ENCODE measurements at places on chromosomes 4 and X.

DNA sequence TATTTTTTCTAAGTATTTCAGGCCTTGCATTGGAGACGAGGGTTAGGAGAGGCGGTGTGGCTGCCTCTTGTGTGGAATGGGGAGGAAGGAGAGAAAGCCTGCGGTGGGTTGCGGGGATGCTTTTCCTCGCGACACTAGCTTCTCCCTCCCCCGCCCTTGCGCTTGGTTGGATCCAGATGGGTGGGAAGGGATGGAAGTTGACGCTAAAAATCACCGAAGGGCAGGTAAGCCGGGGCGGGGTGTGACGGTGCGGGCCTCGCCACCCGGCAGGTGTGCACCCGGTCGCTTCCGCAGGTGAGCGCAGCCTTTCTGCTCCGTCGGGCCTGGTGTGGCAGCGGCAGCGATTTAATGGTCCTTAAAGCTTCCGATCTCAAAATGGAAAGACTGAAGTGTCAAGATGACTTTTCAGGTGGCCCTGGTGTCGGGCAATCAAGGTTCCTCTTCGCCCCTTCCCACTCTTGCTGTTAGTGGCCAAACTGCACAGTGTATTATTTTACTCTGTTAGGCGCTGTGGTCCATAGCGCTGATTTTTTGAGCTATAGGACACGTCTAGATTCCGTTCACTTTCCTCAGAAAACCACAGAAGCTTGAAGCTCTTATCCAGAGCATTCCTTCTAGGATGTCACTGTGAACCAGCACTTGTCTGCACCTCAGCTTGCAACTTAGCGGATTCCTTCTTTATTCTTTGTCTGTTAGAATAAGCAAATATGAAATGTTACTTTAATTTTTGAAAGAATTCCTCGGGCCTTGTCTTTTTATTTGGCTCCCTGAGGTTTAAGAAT, 765 bp downstream of the ENOPH1 start:
- DNase-seq = no peak

DNA sequence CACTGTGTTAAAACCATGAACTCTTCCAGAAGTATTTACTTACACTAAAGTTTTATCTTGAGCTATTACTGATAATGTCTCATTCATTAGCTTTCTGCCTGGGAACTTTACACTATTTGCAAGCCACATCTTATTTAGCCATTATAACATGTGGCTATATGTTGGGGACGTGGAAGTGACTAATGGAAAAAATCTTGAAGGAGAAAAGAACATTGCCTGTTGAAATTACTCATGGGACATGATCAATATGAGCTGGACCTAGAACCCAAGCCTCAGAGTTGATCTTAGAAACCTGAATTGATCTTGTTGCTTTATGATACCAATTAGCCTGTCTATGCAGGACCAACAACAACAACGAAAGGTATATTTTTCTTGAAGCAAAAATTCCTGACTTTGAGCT, 22.5 kb upstream of the ARHGAP6 start:
- DNase-seq = no peak

DNA sequence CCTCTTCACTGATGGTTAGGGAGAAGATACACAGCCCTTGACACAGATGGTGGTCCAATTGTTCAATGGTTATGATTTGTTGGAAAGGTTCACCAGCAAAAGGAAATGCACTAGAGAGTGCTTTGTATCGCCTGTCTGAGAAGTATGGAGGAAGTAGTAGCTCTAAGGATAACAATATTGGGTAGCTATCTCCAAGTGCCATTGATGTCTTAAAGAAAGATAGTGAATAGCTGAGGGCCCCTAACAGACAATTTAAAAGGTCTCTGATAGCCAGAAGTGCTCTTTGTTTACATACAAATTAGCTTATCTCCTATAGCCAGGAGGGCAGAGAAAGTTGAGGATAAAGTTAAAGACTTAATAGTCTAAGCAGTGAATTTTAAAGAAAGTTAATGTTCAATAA, 33.9 kb upstream of the BLTP1 start:
- no peak for DNase-seq

GRCh38 chr4:147879676-147880075, 147.8 kb downstream of the ARHGAP10 start:
- no peak for DNase-seq

DNA sequence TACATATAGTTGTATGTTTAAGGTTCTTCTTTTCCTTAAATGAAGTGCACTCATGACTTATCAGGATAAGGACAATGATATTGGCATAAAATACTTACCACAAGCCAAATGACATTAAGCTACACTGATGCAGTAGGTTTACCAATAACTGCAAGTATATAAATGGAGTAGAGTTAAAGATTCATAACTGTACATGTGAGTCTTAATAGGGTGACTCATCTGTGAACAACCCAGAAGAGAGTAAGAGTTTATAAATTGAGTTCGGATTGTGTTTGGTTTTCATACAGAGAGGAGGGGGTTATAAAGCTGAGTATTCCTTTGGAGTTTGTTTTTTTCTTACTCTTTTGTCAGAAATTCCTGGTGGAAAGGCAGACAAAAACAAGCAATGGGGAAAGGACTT, 144.8 kb downstream of the TLL1 start:
- no peak for DNase-seq

GRCh38 chrX:79270401-79270800, 96.7 kb downstream of the ITM2A start:
- DNase-seq = peak; percentile 62

DNA sequence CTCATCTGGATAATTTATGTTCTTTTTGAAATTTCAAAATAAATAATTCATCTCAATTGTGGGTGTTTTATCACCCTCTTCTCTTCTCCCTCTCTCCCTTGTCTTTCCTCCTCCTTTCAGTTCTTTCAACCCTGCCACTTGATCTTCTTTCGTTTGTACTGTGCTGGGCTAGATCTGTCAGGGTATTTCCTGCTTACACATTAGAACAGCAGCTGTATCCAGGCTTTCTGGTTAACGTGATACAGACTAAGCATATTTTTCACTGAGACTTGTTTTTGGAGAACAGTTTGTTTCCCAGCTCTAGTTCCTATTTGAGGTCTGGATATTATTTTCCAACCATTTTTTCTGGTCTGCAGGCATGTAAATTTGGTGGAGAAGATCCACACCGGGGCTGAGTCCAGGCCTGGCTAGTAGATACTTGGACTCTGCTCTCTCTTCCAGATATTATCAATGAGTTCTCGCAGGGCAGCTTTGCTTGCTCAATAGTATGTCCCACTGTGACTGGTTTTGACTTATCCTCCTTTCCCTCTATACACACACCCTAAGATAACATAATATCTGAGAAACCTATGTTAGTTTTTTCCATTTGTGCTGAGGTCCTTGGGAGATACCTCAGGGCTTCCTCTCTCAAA, 1310.7 kb upstream of the TENM3 start:
- no peak for DNase-seq

GRCh38 chr4:153143527-153144348, 60.5 kb upstream of the TRIM2 start:
- no peak for DNase-seq

GRCh38 chr4:109497511-109497910, 62.5 kb upstream of the MCUB start:
- DNase-seq = no peak

DNA sequence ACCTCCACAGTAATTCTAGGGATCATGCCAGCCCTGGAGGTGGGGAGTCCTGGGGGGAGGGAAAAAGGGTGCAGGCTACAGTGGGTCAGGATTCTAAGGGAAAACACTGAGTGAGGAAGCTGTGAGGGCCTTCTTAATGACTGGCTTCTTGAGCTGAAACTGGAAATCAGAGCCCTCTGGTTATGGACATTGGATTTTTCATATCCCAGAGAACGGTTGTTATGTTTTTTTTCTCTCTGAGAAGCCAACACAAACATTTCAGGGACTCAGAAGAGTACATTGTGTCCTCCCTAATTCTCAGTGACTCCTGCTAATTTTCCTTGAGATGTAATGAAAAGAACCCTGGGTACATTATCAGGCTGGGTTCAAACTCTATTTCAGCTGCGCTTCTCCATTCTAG, 162.4 kb upstream of the PRDX4 start:
- DNase-seq = no peak

- DNase-seq = no peak
Measured at GRCh38 chrX:118595501-118596042, 100.0 kb downstream of the DOCK11 start.

DNA sequence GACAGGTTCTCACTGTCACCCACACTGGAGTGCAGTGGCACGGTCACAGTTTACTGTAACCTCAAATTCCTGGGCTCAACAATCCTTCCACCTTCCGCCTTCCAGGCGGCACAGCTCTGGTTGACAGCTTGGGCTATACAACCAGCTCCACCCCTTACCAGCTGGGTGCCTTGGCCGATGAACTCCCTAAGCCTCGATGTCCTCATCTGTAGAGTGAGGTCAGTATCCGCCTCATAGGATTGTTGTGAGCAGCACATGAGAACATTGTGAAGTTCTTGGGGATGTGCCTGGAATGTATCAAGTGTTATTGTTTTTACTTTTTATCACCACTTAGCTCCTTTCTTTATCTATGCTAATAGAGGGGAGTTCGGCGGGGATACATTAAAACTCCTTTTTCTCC, 23.3 kb downstream of the UCHL1 start:
- DNase-seq = no peak

- no peak for DNase-seq
Measured at GRCh38 chr4:57905965-57906364, 795.8 kb upstream of the IGFBP7 start.

DNA sequence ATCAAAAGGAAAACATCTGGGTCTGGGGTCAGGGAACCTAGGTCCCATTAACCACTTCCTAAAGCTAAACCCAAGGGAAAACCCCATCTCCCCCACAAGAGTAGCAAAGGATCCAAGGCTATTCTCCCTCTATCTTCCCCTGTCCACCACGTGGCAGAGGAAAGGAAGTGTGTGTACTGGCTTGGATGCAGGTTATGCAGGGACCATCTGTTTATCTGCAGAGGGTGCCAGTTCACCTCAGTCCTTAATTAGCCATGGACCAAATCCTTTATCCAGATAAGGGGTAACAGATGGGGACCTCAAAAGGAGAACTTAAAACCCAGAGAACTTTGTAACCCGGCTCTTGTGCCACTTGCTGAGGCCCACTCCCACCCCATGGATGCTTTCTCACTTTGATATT, 135.3 kb downstream of the ZNF518B start:
- DNase-seq = no peak

DNA sequence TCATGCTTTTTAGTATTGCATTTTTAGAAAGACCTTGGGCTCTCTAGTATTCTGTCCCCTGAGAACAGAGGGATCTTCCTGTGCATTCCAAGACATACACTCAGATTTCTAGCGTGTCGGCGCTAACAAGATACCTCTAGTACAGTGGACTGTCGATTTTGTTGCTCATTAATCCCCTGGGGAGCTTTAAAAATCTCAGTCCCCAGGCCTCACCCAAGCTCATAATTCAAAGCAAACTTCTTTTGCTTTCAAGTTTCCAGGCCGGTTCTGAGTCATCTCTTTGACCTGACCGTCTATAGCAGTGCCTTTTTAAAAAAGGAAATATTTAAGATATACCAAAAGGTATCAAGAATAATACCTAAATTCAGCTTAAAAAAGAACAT, 137.0 kb downstream of the AMMECR1 start:
- no peak for DNase-seq

DNA sequence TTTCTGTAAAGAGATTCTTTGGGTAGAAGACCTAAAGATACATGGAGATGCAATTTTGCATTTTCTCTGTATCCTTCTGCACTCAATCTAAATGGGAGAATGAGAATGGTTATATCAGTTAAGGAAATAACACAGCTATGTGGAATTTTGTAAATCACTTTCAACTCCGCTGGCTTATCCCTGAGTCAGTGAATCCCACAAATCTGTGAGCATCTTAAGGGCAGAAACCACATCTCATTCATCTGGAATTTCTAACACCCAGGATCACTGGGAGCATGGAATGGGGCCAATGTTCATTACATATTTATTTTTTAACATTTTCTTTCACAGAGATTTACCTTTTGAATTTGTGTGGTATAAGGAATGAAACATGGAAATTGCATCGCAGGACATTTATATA, 167.8 kb downstream of the CFAP47 start:
- no peak for DNase-seq

DNA sequence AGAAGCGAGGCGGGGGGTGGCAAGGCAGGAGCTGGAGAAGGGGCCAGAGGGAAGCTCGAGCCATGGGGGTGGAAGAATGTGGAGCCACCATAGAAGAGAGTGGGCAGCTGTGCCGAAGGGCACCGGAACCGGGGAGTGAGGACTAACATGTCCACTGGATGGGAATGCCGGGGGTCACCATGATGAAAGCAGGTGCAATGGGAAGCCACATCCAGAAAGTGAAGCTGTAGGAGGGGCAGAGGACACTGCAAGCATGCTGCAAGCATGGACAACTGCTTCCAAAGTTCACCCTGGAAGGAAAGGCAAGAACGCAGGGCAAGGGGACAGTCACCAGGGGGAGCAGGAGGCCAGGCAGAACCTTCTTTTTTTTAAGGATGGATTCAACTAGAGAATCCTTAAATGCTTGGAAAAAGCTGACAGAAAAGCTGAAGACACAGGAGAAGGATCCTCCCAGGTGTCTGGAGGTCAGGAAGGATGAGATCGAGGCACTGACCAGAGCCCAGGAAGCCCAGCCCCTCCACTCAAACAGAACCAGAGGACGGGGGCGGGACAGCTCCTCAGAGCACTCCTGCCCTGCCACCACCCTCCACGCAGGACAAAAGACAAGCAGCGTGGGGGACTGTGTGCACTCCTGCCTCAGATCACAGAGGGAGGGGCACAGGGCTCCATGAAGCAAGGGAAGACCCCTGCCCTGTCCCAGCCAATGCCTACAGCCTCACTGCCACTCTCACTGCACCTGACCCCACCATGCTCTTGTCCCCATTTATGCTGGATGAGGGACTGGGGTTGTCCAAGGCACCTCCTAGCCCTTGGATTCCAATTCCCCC, 169.2 kb downstream of the AFAP1 start:
- no peak for DNase-seq

GRCh38 chrX:150873616-150874015, 24.9 kb downstream of the CD99L2 start:
- no peak for DNase-seq

DNA sequence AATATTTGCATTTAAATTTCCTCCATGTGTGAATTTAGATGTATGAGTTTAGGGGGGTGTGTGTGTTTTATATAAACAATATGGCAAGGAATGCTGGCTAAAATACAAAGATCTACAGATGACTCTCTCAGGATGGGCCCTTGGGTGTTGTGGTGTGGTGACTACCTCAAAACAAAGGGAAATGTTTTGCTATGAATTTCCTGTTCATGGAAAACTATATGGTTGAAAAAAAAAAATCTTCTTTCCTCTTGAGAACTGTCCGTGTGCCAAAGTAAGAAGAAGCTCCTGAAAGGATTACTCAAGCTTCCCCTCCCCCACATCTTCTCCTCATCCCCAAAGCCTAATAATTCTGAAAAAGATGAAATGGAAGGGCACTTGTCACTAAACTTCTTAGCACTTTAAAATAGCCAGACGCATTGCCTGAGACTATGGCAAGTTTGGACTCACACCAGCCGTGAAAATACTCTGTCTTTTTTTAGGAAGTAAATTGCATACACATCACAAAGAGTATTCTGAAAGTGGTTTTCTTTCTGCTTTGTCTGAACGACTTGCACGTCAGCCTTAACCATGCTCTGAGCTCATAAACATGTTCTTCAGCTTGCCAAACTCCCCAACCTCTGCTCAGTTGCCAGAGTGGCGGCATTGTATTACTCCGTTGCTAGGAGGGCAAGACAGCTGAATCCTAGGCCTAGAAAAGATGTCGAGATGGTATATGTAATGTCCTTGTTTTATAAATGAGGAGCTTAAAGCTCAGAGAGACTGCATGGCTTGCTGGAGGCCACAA, 250.4 kb upstream of the JADE1 start:
- DNase-seq = no peak

- DNase-seq = no peak
Measured at GRCh38 chr4:105709081-105709450, 482 bp downstream of the GSTCD start.

GRCh38 chr4:89753601-89754066, 83.3 kb downstream of the SNCA start:
- no peak for DNase-seq

- no peak for DNase-seq
Measured at GRCh38 chrX:109398833-109399232, 83.1 kb downstream of the GUCY2F start.

Measured in activated T-cell treated with anti-CD3 and anti-CD28 coated beads for 48 hours (primary cell).